Activated CD8-positive, alpha-beta memory T cell treated with anti-CD3 and anti-CD28 coated beads for 4 hours (primary cell): ENCODE measurements at places on chromosomes 3 and 15.

GRCh38 chr15:29470311-29470710, 200.7 kb upstream of the NSMCE3 start:
- no peak for DNase-seq

GRCh38 chr3:158314426-158315357, 204.8 kb downstream of the RSRC1 start:
- DNase-seq, result no peak

DNA sequence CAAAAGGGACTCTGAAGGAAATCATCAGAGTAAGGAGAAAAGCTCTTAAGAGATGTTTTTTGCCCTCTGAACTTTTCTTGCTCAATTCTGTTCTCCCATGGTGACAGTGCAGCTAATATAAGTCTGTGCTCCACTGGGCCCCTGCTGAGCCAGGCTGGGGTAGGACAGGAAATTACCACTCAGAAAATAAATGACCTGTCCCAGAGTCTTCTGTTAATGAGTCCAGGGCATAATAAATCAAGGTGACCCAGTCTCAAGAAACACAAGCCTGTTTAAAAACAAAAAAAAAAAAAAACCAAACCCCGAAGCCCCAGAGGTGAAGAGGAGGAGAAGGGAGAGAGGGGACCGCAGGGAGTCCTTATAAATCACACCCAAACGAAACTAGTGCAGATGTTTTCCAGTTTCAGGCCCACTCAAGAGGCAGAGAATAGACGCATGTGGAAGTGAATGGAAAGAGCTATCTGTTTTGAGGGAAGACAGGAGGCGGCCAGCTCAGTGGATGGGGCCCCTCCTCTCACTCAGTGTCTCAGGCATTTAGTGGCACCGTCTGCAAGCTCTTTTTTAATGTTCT, 59.8 kb upstream of the BOC start:
- no peak for DNase-seq

DNA sequence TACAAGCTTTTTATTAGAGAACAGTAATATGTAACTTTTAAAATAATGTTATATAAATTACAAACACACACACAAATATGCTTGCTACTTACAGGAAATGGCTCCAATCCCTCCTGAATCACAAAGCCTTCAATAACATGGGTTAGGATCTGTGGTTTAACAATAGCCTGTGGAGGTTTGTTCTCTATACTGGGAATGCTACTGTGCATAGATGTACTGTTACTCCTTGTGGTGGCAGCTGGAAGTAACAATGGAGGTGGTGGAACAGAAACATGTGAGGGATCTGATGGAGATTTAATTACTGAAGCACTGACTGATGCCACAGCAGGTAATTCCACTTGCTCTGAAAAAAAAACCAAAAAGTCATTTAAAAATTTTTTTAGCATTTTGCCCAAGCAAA, 64.4 kb downstream of the PHC3 start:
- DNase-seq, result no peak

DNA sequence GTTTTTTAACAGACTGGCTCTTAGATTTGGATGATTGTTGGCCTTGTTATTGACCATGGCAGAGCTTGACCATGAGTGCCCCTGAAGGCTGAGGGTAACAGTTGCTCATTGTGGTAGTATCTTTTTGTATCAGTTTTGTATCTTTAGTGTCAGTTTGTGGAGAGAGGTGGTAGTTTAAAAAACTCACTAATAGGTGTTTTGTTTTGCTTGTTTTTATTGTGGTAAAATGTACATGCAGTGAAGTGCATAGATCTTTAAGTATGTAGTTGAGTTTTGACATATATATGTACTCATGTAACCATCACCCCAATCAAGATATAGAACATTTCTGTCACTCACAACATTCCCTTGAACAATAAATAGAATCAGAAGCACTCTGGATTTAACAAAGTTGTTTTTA, 9.8 kb downstream of the GMPS start:
- no peak for DNase-seq

DNA sequence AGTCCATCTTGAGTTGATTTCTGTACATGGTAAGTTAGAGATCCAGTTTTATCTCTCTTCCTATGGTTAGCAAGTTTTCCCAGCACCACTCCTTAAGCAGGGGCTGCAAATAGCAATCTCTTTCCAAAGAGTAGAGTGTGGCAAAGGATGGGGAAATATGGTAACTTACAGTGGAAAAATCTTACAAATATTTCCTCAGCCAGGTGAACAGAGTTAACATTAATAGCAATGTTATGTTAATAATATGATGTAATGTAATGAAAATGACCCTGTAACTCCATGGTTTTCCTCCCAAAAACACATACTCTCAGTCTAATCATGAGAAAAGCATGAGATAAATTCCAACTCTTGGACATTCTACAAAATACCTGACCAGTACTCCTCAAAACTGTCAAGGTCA, 30.4 kb downstream of the FSIP1 start:
- DNase-seq, result no peak
